M059J (cell line): ENCODE measurements at places on chromosomes 7 and 10. TPM values are rescaled to one million over a fixed set of nuclear protein-coding genes. Genes with fewer than 3 reads are reported as not detected.

Gene GLUD1
- total RNA-seq: 138 and 149 TPM in 2 replicates

Gene CLDN4
- total RNA-seq: 0.62 and 1.1 TPM in 2 replicates

Gene CRTAC1
- not detected in 2 replicates for total RNA-seq

Gene ADIRF
- total RNA-seq: 4.2 and 4.7 TPM in 2 replicates

- peak; percentile 59 for DNase-seq
These were observed 105.8 kb downstream of the ELMO1 start for GRCh38 chr7:37342688-37343471.

DNA sequence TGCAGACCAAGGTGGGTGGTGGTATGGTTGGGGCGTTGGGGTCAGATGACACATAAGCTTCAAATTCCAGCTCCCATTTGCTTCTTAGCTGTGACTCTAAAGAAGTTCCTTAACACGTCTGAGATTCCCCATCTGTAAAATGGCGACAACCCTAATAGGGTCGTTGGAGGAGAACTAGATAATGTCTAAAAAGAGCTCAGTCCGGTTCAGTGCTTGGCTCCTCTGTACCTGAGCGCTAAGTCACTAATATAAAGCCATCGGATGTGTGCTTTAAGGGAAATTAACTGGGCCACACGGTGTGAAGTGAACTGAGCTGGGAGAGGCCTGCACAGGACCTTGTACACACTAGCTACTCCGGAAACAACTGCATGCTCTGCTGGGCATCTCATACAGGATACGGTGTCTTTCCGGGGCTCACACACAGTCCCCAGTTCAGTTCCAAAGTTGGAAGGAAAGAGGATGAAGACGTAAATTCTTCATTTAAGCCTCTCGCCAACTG is 476 bp upstream of the ZFYVE27 start:
- DNase-seq: no peak
